Hypothalamus (tissue), 51 donors: ENCODE measurements at places on chromosomes 7 and 10.

GRCh38 chr10:128476368-128476725, 350.1 kb upstream of the MKI67 start:
- no peak for DNase-seq

GRCh38 chr10:91340613-91341362, 69.4 kb upstream of the HECTD2 start:
- DNase-seq: no peak

GRCh38 chr7:20328027-20328426, 2.7 kb upstream of the ITGB8 start:
- no peak for DNase-seq

DNA sequence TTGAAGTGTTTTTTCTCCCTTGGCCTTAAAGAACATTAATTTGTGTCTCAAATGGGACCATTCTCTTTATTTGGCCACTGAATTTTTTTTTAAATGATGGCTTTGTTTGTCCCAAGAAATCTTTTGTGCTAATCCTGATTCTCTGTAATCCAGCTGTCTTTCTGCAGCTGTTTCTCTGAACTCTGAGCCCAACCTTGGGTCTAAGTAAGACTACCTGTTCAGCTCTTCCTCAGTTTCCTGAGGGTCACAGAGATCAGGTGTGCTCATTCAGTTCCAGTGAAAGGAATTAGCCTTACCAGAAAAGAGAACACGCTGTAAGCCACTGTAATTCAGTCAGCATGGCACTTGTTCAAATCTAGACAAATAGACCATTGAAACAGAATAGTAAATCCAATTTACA, 94.2 kb downstream of the ANKIB1 start:
- no peak for DNase-seq

- no peak for DNase-seq
Measured at GRCh38 chr7:77442636-77443035, 26.5 kb upstream of the GSAP start.

DNA sequence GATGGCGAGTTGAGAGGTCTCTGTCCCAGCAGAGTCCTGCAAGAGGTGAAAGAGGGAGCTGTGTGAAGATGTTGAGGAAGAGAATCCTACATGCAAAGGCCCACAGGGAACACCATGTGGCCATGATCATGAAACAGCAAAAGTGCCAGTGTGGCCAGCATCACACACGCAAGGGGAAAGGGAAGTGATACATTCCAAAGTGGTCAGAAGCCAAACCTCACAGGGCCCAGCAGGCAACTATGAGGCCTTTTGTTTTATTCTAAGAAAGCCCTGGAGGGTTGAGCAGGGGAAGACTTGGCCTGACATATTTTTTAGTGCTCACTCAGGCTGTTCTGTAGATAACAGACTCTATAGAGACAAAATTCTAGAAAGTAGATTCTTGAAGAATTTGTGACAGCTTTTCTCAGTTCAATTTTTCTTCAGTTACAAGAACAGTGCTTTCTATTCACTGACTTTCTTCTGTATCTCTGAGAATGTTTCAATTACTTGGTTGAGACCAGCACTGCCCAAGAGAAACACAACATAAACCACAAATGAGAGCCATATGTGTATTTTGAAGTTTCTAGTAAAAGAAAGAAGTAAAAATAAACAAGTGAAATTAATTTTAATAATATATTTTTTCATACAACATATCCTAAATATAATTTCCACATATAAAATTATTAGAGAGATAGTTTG, 82.3 kb downstream of the HTR7 start:
- DNase-seq: no peak

GRCh38 chr10:22320591-22321155, at the start of gene BMI1:
Gene BMI1 (plus strand): TSS chr10:22321099. CDS start chr10:22326450, 5,351 bp downstream.
- DNase-seq: peak; percentile 80

- DNase-seq: no peak
Measured at GRCh38 chr10:69729326-69730048, 72.2 kb upstream of the COL13A1 start.

DNA sequence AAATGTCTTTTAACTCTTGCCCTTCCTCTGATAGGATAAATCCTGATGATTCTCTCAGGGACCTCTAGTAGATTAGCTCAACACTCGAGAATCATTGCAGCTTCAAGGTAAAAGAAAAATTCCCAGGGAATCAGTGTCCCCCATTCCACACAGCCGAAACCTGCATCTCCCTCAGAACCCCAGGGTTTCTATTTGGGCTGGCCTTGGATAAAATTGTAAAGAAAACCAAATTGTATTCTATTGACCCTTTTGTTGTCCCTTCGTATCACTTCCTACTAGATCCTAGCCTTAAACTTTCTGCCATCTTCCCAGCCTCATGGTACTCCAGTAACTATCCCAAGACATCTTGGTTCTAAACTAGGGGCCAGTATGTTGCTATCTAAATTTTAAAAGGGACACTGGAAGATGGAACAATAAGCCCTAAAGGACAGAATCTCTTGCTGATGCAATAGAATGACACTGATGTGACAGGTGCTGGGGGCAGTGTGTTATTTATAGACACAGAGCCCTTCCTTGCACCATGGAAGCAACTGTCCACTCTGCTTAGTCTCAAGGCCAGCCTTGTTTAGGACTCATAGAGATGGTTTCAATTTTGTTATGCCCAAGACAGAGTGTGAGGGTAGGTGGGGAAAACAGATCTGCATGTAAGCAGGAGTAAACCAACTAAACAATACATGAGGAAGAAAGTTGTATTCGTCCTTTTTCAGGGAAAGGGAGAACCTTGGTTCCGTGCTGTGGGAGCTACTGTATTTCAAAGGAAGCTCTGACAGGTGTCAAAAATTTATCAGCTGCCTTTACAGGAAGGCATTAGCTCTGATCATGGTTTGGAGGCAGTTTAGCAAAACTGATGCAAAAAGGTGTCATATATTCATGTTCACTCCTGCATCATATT, 7.6 kb downstream of the ASB15 start:
- no peak for DNase-seq

DNA sequence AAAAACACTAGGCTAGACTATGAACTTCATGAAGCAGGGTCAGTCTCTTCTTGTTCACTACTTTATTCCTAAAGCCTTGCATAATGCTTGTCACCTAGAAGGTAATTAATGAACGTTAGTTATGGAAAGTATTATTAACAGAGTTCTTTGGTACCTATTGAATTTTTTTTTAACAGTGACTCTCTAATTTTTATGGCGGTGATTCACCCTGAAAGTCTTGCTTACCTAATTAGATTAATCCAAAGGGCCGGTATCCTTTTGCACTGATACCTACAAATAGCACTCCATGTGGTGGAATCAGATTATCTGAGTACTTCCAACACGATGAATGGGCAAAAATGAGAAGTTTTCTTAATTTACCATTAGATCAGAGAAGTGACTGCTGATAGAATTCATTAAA, 31.7 kb downstream of the STAM start:
- DNase-seq: no peak

- no peak for DNase-seq
Measured at GRCh38 chr10:129546106-129546505, 79.1 kb downstream of the MGMT start.

DNA sequence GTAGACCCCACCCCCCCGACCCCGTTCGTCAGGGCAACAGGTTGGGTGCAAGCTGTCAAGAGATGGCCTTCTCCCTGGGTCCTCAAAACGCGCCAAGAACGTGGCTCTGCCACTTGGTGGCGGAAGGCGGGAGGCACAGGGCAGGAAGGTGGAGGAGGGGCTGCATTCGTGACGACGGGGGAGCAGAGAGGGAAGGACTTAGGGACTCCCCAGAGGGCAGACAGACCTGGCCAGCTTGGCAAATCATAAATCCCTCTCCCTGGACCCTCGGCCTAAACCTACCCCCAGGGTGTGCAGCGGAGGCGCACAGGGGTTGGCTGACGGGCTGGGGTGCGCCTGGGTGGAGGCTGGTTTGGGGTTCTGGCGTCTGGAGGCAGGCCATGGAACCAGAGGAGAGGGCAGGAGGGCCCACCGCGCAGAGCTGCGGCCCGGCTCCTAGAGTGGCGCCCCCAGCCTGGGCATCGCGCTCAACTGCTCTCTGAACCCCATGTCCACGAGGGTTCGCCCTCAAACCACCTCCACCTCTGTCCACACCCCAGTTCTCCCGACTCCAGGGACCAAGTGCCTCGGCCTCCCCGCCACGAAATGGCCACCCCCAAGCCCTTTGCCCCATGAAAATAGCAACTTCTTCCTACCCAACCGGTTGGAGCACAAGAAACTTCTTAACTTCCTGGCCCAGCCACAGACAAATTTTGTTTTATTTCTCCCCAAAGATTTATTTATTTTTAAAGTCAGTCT, 10.8 kb upstream of the GATA3 start:
- DNase-seq: no peak

GRCh38 chr10:130459851-130460490, 323.8 kb downstream of the GLRX3 start:
- DNase-seq: no peak

DNA sequence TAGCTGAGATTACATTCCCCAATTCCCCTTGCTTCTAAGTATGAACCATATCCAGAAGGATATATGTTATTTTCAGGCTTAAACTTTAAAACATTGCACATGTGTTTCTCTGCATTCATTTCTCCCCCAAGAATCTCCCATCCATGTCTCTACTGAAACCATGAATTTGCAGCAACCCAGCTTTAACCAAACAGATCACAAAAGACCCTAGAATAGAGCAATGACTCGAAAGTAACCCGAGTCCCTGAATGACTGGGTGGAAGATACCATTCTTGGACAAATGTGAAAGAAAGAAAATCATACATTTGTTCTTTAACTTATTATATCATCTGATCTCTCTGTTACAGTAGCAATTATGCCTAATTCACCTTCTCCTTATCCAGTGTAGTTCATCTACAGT, 278.7 kb downstream of the IPMK start:
- no peak for DNase-seq

- DNase-seq: no peak
Measured at GRCh38 chr7:128254470-128254869, 13.4 kb downstream of the LEP start.

- DNase-seq: no peak
Measured at GRCh38 chr10:1002425-1003006, 14.3 kb downstream of the GTPBP4 start.

DNA sequence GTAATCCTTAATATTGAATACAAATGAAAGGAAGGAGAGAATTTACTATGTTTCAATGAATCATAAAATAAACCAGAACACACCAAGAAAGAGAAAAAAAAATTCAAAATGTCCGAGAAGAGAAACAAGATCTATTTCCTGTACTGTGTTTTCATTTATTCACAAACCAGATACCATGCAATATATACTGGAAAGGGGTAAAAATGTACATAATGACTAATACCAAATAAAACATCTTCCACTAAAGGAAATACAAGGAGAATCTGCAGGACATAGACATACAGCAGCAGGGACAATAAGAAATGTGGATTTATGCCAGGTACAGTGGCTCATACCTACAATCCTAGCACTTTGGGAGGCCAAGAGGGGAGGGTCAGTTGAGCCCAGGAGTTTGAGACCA, 24.3 kb upstream of the TMEM26 start:
- no peak for DNase-seq

GRCh38 chr7:156618780-156619367, 21.7 kb upstream of the RNF32 start:
- no peak for DNase-seq

GRCh38 chr10:108615576-108616320, 1307.6 kb downstream of the XPNPEP1 start:
- DNase-seq: no peak

- no peak for DNase-seq
Measured at GRCh38 chr7:6228361-6229229, 43.8 kb downstream of the CYTH3 start.

DNA sequence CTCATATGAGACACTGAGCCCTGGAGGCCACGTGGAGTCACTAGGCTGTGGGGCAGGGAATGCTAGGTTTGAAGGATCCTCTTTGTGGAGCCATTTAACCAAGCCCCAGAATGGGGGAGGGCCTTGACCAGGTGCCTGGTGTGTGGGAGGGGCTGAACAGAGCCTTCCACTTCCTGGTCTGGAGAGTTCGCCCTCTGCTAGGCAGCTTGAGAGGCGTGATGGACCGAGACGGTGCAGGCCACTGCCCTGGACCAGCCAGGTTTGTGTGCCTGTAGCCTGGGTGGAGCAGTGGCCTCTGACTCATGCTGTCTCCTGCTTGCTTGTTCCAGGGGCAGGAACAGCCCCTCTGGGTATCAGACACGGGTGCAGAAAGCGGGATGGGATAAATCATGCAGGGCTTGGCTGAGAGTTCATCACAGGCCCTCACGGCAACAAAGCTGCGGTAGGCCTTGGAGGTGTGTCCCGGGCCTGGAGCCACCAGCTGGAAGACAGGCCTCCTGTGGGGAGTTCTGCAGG, 27.4 kb downstream of the ADAMTS14 start:
- no peak for DNase-seq

GRCh38 chr7:145884716-145885514, 231.7 kb upstream of the CNTNAP2 start:
- DNase-seq: no peak

DNA sequence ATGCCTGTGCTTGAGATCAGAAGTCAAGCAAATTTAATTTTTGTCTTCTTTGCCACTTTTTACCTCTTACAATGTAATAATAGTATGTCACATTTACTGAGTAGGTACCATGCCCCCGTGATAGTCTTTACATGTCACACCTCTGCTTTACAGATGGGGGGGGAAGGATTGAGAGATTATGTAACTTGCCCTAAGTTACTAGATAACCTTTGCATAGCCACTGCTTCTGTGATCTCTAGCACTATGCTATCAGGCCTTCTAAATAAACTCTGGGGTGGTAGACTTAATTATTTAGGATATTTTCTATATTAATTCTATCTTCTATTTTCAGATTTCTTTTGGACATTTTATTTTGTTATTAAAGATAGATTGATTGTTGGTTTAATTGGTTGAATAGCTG, 514.4 kb downstream of the SUGCT start:
- DNase-seq: no peak

DNA sequence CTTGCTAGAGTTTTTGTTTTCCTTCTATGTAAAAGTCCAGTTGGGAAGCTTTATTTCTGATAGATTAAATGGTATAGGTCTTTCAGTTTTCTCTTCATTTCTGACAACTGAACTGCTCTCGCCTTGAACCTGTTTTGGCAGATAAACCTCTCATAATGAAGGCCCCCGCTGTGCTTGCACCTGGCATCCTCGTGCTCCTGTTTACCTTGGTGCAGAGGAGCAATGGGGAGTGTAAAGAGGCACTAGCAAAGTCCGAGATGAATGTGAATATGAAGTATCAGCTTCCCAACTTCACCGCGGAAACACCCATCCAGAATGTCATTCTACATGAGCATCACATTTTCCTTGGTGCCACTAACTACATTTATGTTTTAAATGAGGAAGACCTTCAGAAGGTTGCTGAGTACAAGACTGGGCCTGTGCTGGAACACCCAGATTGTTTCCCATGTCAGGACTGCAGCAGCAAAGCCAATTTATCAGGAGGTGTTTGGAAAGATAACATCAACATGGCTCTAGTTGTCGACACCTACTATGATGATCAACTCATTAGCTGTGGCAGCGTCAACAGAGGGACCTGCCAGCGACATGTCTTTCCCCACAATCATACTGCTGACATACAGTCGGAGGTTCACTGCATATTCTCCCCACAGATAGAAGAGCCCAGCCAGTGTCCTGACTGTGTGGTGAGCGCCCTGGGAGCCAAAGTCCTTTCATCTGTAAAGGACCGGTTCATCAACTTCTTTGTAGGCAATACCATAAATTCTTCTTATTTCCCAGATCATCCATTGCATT, 27.1 kb downstream of the MET start:
- no peak for DNase-seq
